ENCODE measurements at places on chromosomes 13 and 19.

DNA sequence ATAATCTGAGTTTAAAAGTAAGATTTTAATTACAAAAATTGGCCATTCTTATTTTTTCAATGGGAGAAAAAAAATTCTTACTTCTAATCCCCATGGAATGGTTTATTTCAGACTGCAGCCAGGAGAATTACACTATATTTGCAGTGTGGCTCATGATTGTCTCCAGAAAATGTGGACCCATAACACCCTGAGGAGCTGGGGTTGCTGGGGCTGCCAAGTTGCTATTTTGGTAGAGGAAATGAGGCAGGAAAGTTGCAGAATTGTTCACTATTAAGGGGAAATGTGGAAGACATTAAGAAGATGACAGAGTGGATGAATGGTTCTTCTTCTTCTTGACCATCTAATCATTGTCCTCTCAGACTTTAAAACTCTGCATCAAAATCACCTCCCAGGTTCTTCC, 4.6 kb upstream of the SCEL start:
- DNase-seq = no peak

DNA sequence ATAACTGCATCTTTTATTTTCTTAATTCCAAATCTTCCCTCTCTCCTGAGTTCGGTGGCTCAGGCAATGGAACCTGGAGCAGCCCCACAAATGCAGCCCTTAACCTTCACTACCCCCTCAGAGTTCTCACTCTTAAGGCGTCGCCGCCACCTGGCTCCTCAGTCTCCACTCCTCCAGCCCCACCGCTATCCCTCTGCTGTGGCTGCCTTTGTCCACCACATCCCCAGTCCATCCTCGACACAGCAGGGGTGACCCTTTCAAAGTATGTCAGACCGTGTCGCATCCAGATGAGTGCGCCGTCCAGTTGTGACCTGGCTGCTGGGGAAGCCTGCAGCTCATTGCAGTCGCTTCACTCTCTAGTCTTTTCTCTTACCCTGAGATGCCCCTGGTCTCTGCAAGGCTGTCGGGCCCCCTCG, 1.0 kb downstream of the SPPL2B start:
- no peak for DNase-seq

DNA sequence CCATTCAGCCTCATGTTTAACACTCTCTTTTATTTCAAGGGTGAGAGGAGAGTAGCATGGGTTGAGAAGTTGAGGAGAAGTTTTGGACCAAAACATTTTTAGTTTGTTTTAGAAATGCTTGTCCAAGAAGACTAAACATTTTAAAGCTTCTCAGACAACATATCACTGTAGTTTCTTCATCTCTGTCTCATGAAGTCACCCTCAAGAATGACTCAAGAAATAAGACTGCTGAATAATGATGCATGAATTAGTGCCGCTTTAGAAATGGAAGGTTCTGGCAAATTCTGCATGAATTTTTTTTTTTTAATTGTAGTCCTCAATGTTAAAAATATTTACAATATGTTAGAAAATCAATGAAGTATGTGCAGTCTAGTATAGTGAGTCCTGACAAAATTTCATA, 422.7 kb upstream of the ARGLU1 start:
- DNase-seq = no peak

DNA sequence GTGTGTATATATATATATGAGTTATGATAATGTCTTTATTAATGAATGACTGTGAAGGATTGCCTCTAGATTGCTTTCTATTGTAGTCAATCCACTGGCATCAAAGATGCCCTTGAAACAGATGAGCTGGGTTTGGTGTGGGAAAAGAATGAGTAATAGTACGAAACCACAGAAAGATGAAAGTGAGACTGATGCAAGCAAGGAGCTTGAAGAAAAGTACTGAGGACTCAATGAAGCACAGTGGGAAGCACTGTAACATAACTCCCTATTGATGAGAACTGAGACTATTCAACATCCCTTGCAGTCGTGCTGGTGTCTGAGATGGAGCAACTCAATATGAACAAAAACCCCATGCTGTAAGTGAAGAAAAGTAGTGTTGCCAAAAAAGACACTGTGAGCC, 1794.2 kb downstream of the SLITRK5 start:
- no peak for DNase-seq

DNA sequence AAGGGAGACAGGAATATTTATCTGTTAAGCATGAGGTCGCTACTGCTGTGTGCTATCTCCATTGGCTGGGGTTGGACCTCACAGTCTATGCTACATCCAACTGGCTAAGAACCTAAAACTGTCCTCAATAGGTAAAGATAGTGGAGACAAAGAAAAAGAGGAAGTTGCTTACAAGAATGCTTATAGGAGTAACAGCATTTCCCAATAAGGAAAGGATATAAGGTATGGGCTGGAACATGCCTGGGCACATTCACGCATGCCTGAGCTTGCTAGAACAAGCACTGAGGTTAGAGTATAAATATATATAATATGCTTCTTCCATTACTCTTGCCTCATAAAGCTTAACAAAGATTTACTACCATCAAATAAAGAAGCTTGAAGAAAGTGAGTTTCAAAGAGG, 47.9 kb upstream of the CEACAM21 start:
- DNase-seq = no peak

DNA sequence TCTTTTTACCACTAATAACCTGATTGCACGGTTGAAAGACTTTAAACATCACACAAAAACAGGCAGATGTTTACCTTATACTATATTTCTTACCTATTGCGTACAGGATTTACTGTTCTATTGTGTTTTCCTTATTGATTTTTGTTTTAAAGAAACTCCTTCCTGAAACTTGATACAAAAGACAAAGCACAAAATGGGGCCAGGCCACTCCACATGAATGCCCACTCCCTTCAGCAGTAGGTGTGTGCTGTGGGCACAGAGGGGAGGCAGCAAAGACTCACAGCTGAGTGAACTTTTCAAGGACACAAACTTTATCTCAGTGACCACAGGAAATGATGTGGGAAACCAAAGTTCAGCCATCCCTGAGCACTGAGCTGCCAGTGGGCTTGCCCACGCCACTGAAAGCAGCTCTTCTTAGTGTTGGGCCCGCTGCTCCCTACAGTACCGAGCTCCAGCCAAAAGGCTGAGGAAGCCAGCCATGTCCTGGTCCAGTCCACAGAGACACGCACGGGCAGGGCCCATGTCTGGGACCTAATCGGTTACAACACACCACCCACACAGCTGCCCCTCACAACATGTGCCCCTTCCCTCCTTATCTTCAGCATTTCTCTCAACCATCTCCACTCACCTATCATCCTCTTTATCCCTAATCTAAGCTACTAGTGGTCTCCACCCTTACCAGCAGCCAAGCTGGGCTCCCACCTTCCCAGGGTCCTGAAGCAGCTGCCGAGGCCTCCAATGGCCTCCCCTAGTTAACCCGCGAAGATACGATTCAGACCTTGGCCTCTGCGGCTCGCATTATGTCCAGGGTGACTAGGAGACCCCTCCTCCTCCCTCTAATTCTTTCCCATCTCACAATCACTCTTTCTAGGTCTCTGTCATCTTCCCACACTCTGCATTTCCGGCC, 39.5 kb downstream of the ATP7B start:
- DNase-seq = no peak

DNA sequence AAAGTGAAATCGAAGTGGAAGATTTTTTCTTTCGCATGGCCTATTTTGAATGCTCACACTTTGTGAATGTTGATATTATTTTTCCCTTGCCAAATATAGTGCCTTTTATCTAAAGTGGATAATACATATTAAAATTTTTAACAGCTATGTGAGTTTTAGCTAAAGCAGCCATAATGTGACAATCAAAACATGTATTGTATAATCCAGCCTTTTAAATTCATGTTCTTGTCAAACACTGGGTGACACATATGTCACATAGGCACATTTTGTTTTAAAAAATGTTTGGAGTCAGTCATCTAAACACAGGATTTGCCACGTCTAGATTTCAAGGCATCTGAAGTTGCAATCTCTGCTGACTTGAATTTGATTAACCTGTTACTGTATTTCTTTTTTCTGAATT, 1256.6 kb downstream of the SLITRK1 start:
- no peak for DNase-seq

DNA sequence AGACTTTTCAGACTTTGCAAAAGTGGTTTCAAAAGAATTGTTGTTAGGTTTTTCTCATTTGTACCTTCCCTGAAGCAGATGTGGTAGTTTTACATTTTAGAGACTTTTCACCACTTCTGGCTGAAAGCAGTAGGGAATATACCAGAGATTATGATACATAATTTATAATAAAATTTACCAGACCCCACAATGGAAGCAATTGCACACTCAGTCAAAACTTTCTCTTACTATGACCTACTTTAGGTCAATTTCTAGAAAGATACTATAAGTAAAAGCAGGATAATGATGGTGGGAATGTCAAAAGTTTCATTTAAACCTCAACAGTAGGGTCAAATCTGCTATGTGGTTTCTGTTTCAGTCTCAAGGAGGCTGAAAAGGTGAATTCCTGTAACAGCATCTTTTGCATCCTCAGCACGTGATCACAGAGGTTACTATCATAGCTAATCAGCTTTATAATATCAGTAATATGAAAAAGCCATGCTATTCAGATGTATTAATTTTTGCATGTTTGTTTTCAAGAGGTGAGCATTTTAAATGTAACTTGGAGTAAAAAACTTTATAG, 26.9 kb downstream of the PCCA start:
- no peak for DNase-seq

- DNase-seq = peak; percentile 79
These were observed 6.6 kb upstream of the NPAS1 start for GRCh38 chr19:47013041-47013517.

GRCh38 chr13:93226623-93227279, at the start of gene GPC6:
TSS of gene GPC6 (plus strand) at chr13:93226807.
- DNase-seq = peak; percentile 70
